Effector memory CD8-positive, alpha-beta T cell (primary cell): ENCODE measurements at places on chromosomes 7 and 10.
A peak's percentile ranks its signal among the peaks of the same experiment; 100 is the strongest.

- DNase-seq = no peak
These were observed 49.9 kb upstream of the CAMK2B start for GRCh38 chr7:44375236-44375699.

GRCh38 chr10:62806251-62806650, 1.7 kb downstream of the ADO start:
- DNase-seq = no peak

GRCh38 chr10:111986079-111986478, 197.5 kb downstream of the GPAM start:
- DNase-seq = no peak

DNA sequence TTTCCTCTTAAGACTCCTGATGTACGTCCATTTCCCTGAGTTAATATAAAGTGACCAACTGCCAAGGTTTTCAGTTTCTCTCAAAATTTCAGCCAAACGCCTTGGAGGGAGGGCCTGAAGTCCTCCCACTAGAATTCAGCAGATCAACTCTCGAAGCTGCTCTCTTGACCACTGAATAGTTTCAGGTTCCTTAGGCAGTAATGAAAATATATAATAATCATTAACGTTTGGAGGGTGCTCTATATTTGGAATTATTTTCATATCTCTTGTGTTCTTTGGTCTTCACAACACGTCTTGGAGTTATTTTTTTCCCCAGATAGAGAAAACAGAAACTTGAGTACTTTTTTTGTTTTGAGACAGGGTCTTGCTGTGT, 123.6 kb upstream of the SFMBT2 start:
- no peak for DNase-seq

- DNase-seq = no peak
These were observed 407.1 kb upstream of the PFKP start for GRCh38 chr10:2660276-2660675.

DNA sequence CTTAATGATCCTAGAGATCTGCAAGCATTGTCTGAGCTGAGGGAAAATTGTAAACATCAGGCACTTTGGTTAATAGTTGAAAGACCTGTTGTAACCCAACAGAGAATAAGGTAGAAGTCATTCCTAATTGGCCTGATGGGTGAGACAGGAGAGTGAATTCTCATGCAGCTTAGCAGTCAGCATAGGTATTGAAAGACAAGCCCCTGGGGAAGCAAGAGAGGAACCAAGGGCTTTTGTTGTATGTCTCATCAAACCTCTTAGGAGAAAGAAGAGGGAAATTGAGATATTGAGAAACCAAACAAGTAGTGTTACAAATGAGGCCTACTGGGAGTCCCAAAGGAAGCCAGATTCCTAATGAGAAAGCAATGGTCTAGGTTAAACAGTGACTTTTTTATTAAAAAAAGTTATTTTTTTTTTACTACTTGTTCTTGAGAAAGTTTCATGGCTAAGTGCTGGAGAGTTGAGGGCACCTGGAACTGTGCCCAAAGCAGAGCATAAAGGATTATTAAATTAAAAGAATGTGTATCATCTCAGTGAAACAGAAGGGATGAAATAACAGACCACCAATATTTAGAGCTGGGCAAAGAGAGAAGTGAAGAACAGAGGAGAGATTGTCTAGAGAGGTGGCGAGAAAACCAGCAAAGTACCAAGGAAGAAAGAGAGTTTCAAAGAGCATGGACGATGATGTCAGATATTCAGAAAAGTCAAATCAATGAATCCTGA, 168.9 kb downstream of the CDK14 start:
- DNase-seq = no peak

- DNase-seq = no peak
These were observed 471.4 kb downstream of the PLXDC2 start for GRCh38 chr10:20287586-20287985.

GRCh38 chr10:102255404-102255803, 10.1 kb downstream of the GBF1 start:
- no peak for DNase-seq

DNA sequence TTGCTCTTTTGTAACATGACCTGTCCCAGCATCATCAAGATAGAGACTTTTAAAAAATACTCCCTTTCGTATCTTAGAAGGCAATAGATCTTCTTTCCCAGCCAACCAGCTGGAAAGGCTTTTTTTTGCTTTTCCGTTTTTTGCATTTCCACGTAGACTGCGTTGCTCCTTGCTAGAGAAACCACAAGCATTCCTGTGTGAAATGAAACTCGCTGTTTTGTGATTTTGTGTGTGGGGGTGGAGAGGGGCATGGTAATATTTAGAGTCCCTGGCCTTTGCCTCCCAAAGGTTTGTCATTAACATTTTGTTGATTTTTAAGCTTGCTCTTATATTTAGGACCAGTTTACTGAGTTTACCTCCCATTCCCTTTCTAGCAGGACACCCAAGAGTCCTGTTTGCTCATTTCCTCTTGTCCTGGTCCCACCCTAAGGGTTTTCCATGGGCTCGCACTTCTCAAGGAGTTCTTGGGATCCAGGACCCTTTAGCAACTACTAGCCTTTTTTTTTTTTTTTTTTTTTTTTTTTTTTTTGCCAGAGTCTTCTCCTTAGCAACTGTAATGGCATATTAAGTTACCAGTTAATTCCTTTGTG, 243.6 kb downstream of the BICC1 start:
- DNase-seq = no peak

- DNase-seq = no peak
These were observed 130.6 kb downstream of the SPAG6 start for GRCh38 chr10:22475651-22476600.

GRCh38 chr7:86747698-86748097, 104.0 kb downstream of the GRM3 start:
- DNase-seq = no peak

- DNase-seq = no peak
These were observed 9.5 kb upstream of the SEM1 start for GRCh38 chr7:96719164-96719563.

- DNase-seq = no peak
These were observed 10.7 kb upstream of the HOXA13 start for GRCh38 chr7:27210441-27211083.

GRCh38 chr10:121808835-121809234, 119.0 kb downstream of the ATE1 start:
- DNase-seq = no peak

- DNase-seq = no peak
These were observed 35.2 kb upstream of the MAP3K8 start for GRCh38 chr10:30398788-30399187.

- DNase-seq = no peak
These were observed 225.2 kb upstream of the TAC1 start for GRCh38 chr7:97506728-97507127.

- DNase-seq = no peak
These were observed 147.1 kb upstream of the GHITM start for GRCh38 chr10:83991986-83992753.

- no peak for DNase-seq
These were observed 10.9 kb upstream of the ZFAND2A start for GRCh38 chr7:1170741-1171501.

GRCh38 chr10:113680190-113681111, 739 bp downstream of the CASP7 start:
- peak; percentile 5 for DNase-seq

DNA sequence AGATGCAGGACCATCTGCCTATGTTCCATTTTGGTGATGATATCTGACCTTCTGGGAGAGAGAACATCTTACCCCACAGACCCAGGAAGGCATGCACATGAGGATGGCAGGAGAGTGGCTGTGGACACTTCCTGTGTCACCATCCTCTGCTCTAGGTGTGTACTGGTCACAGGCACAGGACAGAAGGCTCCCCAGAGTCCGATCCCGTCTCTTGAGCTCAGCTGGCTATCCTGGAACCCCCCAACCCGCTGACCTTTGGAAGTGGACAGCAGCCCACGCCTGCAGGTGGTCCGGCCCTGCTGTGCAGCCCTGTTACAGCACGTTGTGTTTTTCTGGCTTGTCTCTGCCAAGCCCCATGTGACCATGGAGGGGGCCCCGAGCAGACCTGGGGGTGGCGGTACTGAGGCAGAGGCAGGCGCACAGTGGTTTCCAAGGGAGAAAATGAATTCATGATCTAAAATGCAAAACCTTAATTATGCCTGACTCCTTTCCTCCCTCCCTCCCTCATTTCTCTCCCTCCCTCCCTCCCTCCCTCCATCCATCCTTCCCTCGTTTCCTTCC, 178.8 kb downstream of the CUX1 start:
- no peak for DNase-seq

DNA sequence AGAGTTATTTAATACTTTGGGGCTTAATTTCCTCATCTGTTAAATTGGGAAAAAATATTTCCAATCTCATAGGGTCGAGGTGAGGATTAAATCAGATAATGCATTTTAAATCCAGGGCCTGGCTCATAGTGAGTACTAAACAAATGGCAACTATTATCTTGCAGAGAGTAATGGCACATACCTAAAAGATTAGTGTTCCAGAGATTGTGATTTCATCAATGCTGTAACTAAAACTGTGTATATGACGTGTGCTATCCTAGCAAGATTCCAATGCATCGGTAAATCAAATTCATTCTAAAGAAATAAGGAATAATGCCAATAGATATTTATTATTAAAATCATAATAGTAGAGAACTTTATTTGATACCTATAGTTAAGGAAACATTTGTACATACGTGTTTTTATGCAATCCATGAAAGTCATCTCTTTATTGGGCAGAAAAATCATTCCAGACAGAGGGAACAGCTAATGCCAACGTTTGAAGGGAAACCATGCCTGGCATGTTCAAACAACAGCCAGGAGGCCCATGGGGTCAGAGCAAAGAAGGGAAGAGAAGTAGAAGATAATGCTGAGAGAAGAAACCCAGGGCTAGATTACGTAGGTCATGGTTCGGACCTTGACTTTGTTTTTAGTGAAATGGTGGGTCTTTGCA, 174.8 kb upstream of the AGR3 start:
- no peak for DNase-seq

DNA sequence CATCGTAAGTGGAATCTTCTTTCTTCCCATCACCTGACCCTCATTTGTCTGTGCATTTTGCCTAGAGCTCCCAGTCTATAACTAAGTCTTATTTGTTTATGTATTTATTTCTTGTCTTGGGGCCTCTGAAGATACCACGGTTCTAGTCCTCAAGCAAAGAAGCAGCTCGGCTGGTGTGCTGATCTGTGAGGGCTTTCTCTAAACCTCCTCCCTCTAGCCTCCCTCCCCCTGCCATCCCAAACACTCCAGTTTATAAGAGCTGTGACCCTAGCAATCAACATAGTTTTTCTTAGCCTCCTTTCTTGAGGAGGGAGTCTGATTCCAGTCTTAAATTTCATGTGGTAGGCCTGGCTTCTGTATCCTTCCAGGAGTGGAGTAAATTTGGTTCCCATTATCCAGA, 15.7 kb upstream of the NDUFA5 start:
- no peak for DNase-seq

DNA sequence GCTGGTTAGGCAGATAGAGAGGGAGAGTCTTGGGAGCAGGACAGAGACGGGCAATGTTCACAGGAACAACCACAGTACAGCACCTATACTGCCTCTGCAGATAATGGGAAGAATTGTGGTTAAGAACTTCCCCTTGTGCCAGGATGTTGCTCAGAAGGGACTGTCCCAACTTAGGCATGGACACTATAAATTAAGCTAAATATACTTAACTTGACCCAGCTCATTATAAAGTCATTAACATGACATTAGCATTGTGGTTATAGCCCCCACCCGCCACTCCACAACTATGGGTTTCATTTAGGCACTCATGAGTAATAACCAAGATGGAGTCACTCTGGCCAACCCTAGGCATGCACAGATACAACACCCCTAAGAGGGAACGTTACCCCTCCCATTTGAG, 310.9 kb upstream of the NRG3 start:
- no peak for DNase-seq

- DNase-seq = no peak
These were observed 70.4 kb downstream of the VTI1A start for GRCh38 chr10:112517451-112517862.

- no peak for DNase-seq
These were observed 172.0 kb upstream of the ZNF32 start for GRCh38 chr10:43820663-43821062.

DNA sequence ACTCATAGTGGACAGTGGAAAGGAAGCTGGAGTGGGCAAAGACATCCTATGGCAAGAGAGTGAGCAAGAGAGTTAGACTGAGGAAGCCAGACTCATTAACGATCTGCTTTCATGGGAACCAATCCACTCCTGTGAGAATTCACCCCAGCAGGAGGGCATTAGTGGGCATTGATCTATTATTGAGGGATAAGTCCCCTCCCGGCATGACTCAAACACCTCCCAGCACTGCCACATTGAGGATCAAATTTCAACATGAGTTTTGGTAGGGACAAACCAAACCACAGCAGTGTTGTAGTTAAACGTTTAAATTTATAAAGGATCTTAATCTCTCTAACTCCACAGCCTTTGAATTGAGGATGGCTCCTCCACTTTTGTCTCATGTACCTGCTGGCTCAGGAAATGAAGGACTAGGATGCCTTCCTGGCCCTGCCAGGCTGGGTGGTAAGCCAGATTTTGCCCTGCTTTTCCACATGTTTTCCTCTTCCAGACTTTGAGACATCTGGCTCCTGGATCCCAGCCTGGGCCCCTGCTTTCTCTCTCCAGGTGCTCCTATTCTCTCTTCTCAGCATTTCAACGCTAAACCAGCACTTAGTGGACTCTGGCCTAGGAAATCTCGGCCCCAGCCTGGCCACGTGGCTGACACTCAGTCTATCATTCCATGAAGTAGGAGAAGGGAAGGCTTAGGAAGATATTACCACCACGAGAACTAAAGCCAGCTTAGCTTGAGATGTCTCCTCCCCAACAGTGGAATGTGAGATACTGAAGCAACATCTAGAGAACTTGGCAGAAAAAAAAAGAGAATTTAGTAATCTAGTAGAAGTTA, 96.5 kb upstream of the PIP4K2A start:
- DNase-seq = no peak

GRCh38 chr7:12377406-12377805, 26.3 kb downstream of the VWDE start:
- no peak for DNase-seq

DNA sequence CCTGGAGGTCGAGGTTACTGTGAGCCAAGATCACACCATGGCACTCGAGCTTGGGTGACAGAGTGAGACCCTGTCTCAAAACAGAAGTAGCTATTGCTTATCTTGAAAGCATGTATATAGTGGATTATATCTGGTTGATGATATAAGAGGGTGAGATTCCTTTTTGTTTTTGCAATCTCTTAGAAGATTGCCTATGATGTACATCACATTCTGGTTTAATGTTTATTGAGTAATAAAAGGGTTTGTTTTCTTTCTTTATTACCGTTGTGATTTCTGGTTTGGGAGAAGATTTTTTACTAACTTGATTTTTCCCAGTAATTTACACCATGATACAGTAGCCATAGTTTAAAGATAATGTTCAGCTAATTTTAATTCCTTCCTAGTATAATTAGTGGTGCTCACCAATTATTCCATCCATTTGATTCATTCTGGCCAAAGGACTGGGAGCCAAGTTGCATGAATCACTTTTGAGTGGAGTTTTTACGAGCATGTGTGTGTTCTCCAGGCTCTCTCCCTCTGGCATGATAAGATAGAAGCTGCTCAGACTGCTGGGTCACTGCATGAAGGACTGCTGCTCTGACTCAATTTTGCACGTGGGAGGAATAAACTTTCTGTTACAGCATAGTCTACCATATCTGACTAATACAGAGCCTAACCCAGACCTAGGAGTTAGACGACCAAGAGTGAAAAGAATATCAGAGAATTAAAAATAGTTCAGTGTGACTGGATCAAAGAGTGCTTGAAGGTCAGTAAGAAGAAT, 13.5 kb upstream of the TSPAN13 start:
- DNase-seq = no peak

GRCh38 chr10:131905603-131906268, 4.9 kb downstream of the PPP2R2D start:
- DNase-seq = no peak

GRCh38 chr10:11110539-11110938, 92.9 kb downstream of the CELF2 start:
- no peak for DNase-seq

GRCh38 chr7:84025332-84025927, 169.2 kb downstream of the SEMA3A start:
- no peak for DNase-seq
